NCI-H2081 (cell line): ENCODE measurements at places on chromosomes 12 and 14.

GRCh38 chr12:56162468-56163290, 4.5 kb downstream of the MYL6 start:
- DNase-seq: no peak

DNA sequence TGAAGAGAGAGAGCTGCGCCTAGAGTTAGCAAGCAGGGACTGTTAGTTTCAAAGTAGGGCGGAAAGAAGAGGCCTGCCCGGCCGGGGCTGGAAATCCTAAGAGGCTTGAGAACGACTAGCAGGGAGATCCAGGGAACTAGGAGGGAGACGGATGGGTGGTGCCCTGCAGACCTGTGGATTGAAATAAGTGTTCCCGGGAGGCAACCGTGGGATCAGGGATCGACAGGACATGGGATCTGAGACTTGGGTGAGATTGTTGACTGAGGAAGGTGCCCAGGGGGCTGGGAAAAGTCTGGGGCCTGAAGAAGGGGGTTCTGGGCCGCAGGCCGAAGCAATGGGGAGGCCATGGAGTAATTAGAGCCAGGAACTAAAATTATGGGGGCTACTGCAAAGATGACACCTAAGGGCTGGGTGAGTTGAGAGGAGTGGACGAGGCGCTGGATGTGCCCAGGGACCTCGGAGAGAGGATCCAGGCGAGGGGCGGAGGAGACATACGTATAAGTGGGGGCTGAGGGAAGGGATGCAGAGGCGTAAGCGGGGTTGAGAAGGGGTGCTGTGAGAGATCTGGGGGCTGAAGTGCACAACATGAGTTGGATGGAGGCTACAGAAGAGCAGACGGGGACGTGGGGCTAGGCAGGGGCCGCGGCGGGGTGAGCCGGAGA, 635 bp downstream of the LTA4H start:
- DNase-seq: peak; percentile 22

DNA sequence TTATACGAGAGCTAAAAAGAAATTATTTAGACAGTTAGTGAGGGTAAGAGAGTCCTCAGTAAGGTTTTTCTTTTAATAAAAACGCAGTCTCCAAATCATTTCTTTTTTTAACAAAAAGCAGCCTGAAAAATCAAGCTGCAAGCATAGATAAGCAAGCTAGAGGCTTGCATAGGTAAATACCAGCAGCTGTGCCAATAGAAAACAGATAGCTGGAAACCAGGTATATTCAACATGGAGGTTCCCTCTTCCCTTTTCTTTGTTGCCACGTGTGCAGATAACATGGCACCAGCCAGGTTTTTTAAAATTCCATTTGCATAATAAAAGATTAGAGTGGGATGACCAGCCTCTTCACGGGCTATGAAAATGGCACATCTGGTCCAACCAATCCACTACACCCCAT, 6.1 kb upstream of the PRKAB1 start:
- DNase-seq: no peak

GRCh38 chr12:110697236-110697635, 8.3 kb upstream of the HVCN1 start:
- DNase-seq: no peak

DNA sequence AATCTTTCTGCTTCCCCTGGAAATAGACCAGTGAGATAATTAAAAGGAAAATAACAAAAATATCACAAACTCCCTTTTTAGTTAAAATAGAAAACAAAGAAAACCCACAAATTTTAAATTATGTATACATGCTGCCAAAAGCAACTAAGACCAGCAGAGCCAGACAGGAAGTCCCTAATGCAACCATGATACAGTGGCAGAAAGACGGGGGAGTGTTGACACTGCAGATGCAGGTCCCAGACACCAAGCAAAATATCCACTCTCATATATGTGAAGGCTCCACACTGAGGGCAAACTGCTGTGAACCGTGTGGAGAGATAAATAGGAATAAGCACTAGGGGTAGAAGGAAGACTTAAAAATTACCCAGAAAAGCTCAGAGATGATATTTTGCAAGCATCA, 401.0 kb downstream of the BTG1 start:
- DNase-seq: peak; percentile 34

DNA sequence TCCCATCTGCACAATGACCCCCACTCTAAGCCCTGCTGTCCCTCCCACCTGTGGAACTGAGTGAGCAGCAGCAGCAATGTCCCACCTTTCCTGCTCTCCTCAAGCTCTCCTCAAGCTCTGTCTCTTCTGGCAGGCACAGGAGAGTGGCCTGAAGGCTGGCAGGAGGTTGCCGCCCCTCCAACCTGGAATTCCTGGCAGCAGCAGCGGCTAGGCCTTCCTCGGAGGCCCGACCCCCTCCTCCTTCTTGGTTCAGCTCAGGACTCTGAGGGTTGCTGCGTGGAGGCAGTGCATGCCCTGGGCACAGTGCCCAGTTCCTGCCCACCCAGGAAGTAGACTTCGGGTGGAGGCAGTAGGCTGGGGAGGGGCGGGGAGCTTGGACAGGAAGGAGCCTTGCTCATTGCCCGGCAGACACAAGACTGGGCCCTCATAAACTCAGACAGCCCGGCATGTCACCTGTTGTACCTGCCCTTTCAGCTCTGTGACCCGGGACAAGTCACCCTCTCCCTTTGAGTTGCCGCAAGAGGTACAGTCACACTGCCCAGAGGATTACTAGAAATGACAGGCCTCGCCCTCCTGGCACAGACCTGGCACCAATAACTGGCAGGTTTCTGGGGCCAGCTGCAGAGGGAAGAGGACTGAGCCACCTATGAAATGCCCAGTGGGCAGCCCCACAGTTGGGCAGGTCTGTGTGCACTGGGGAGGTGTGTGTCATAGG, 2.1 kb upstream of the SERPINA1 start:
- DNase-seq: no peak

GRCh38 chr12:47778881-47779280, 5.8 kb downstream of the SLC48A1 start:
- DNase-seq: no peak

DNA sequence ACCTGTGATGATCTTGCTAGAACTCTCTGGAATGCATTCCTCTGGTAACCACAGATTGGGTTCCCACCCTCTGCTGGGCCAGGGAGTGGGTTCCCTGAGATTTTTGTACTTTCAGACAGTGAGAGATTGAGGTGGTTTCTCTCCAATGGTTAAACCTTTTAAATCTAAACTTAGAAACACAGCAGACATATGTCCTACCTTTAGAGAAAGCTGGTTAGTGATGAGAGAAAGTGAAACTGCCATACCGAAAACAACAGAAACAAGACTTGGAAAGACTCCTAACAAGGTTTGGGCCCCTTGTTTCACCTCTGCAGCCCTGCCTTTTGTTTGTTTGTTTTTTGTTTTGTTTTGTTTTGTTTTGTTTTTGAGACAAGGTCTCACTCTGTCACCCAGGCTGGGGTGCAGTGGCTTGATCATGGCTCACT, 9.7 kb upstream of the SGPP1 start:
- DNase-seq: no peak

GRCh38 chr12:82937151-82937550, 250.4 kb downstream of the TMTC2 start:
- DNase-seq: no peak

- DNase-seq: no peak
Measured at GRCh38 chr14:74579447-74580274, 32.4 kb downstream of the LTBP2 start.

GRCh38 chr14:90483571-90483974, 86.7 kb downstream of the CALM1 start:
- DNase-seq: peak; percentile 88

DNA sequence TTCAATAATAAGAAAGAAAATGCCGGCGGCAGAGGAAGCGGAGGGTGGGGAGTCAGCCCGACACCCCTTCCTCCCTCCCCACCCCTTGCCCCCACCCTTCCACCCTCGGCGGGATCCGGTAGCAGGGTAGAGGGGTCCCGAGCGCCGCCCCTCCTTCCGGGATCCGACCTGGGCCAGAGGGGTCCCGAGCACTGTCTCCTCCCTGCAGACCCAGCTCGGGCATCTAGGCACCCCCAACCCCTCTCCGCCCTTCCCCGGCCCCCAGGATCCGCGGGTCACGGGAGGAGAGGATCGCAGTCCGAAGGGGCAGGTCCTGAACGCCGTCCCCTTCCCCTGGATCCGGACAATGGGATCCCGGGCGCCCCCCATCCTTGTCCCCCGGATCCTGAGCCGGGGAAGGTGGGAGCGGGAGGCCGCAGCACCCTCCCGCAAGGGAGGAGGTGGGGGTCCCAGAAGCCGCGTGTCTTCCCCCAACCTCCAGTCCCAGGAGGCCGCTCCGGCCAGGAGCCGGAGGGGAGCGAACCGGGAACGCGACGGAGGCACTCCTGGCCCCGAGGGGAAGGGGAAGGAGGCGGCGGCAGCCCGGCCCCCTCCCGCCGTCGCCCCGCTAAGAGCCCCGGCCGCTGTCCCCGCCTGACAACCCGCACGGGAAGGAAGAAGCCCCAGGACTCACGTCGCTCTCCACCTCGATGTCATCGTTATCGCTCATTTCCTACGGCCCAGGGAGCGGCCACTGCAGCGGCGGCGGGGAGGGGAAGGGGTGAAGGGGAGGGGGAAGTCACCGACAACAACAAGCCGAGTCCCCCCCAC, 481 bp downstream of the MAX start:
- no peak for DNase-seq

DNA sequence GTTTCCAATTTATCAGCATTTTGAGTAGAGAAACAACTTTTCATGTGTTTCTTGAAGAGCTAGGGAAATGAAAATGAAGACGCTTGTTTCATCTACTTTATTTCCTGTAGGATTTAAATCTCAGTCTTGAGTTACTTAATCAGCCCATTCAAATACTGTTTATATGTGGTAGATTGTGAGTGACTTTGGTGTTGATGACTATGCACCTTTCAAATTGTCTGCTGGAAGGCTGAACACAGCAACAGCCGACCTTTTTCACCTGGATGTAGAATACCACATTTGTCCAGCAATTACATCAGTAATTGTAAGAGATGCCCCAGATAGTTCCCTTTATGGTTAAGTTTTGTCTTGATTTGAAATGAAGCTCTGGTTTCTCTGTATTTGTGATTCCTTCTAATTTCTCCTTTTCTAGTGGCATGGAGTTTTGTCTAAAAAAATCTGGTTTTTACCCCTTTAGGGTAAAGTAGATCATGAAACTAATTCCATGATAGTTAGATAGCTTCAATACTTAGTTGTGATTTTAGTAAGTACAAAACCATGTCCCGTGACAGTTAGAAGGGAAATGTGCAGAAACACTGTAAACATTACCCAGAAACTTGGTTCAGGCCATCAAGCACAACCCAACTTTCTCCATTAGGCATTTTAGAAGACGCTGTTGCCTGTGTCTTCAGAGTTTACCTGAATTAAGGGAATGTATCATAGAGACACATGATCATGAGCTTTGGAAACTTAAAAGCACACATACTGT, 165.0 kb downstream of the SRGAP1 start:
- DNase-seq: no peak

GRCh38 chr14:106107703-106108102, 581.3 kb downstream of the TMEM121 start:
- DNase-seq: no peak

GRCh38 chr12:6342140-6342889, 439 bp upstream of the TNFRSF1A start:
- DNase-seq: no peak

DNA sequence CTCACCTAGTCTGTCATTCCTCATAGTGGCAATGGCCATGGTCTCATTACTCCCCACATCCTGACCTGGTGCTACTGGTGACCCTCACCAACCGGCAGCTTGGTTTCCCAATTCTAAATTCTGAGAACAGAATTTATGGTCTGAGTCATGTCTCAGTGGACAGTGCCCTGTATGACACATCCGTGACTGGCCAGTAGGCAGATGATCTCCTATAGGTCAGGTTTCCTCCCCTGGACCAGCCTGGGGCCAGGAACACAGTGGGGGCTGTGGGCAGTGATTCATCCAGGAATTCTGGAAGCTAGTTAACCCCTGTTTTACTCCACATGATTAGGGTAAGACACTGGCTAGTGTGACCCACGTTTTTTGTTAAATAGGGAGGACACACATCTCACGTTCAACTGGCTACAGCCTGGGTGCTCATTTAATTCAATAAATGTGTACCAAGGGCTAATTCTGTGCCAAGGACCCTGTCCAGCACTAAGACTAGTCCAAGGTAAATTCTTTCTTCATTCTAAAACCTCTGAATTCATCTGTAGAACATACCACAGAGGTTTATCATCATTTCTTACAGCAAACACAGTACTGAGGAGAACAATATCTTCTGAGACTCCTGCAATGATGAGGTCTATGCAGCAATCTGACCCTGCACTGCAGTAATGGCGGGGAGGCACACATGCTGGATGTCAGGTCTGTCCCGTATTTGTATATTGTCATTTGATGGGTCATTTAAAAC, 249.6 kb upstream of the TBX3 start:
- no peak for DNase-seq

GRCh38 chr14:20612403-20612802, 21.2 kb upstream of the RNASE12 start:
- DNase-seq: no peak

DNA sequence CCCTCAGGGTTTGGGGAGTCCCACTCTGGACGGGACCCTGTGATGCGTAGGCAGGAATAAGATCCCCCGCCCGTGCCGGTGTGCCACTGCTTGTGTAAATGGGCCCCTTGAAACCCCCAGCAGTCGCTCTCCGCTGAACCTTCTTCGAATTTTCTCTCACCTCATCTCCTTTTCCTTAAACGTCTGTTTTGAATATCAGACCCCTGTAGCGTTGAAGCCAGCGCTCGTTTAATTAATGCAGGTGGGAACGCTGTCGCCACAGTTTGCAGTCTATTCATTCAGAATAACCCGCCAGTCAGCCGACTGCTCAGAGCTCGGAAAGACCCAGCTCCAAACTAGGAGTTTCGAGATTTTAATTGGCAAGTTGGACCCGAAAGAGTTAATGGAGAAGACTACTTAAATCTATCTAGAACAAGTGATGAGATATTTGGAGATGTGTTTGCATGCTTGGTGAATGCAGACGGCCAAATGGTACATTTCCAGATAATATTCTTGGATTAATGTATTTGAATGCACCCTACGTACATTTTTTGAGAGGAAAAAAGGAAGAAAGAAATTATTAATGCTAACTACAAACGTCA, 739 bp upstream of the PPP2R5E start:
- DNase-seq: no peak

- no peak for DNase-seq
Measured at GRCh38 chr12:103530307-103531066, 34.7 kb upstream of the C12orf42 start.

DNA sequence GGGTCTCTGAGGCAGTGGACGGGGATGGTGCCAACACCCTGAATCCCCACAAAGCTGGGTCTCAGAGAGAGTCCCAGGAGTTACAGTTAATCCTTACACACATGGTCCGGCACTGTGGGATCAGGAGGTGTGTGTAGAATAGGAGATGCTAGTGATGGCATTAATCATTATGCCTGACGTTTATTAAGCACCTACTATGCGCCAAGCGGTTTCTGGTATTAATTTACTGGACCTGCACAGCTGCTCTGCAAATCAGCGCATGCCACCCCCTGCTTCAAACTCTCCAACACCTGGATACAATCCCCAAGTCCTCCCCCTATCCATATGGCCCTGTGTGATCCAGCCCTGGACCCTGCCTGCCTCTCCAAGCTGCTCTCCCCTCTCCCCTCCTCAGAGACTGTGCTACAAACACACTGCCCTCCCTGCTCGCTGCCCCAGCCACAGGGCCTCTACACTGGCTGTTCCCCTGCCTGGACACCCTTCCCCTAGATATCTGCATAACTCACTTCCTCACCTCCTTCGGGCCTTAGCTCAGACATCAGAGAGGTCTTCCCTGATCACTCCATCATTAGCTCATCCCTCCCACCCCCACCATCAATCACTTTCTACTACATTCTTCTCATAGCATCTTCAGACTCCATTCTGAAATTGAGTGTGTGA, 86.0 kb downstream of the RFLNA start:
- DNase-seq: no peak

- DNase-seq: peak; percentile 81
Measured at GRCh38 chr12:31353750-31354708, 28.1 kb upstream of the SINHCAF start.

GRCh38 chr12:30905463-30906009, 21.0 kb upstream of the TSPAN11 start:
- DNase-seq: no peak
